NCI-H2171 treated with DMSO at 0.1 percent for 48 hours (cell line): ENCODE measurements at places on chromosomes 6 and 20.

- no peak for DNase-seq
These were observed 107.1 kb upstream of the TSHZ2 start for GRCh38 chr20:52864916-52865605.

GRCh38 chr20:60001108-60001507 is 42.9 kb downstream of the CDH26 start:
- DNase-seq = no peak

GRCh38 chr20:60086821-60087562 is 128.8 kb downstream of the CDH26 start:
- DNase-seq = no peak

DNA sequence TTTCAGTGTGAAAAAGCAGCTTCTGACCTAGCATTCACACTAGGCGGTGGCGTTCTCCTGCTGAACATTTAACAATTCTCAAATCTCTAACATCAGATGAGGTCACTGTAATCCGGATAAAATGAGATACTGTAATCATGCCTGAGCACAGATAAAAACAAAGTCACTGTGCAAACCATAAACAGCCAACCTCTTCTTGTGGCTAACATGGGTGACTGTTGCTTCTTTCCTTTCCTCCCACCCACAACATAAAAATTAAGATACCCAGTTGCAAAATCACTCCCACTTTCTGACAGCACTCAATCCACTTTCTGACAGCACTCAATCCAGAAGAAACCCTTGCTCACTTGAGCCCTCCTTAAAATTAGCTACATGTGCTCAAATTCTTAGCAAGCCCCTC is 11.5 kb upstream of the ALDH8A1 start:
- DNase-seq = no peak

DNA sequence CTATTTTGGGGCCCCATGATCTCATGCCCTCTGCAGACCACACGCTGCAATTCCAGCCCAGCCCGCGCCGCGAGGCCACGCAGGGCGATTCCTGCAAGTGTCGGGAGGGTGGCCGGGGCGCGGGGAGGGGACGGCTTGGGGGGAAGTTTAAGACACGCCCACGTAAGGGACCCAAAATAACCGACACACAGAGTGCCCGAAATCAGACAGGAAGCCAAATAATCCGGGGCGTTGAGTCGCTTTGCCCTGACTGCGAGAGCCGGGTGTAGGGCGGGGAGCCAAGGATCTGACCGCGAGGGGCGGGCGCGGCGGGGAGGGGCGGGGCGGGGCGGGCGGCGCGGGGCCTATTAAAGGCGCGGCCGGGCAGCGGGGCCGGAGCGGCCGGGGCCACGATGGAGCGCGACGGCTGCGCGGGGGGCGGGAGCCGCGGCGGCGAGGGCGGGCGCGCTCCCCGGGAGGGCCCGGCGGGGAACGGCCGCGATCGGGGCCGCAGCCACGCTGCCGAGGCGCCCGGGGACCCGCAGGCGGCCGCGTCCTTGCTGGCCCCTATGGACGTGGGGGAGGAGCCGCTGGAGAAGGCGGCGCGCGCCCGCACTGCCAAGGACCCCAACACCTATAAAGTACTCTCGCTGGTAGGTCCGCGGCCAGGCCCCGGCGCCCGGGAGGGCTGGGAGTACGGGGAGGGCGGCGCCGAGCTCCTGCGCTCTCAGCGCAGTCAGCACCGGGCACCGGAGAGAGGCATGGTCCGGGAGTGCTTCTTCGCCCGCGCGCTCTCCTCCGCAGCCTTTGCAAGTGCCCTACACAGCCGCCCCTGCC is at the start of gene ENPP1:
TSS of gene ENPP1 (plus strand) at position 377 of the 816 bp plus-strand sequence. CDS start at position 393, 16 bp downstream.
- peak; percentile 15 for DNase-seq

DNA sequence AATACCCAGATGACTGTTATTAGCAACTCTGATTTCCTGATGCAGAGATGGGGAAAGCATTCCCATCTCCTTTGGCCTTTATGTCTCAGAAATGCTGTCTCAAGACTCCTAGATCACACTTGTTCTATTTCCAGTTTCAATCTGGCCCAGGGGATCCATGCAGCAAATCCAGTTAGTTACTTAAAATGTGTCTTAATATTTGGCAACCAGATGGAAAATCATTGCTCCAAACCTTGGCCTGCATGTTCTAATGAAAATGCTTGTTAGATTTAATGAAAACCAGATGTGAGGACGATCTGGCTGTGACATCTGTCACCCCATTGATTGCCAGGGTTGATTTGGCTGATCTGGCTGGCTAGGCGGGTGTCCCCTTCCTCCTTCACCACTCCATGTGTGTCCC is 125.2 kb downstream of the TSHZ2 start:
- no peak for DNase-seq

DNA sequence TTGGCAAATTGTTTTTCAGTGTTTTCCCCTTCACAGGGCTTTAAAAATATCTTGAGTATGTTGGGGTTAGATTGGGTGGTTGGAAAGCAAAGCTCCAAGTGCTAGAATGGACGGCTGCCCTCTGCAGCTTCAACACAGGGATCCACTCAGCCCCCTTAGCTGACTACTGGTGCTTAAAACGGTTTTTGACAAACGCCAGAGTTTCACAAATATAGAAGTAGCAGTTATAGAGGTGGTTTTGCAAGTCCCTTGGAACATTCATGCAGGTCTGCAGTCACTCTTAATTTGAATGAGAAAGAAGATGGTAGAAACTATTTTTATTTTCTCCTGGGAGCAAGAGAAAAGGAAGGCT is 175.9 kb downstream of the ARID1B start:
- no peak for DNase-seq

DNA sequence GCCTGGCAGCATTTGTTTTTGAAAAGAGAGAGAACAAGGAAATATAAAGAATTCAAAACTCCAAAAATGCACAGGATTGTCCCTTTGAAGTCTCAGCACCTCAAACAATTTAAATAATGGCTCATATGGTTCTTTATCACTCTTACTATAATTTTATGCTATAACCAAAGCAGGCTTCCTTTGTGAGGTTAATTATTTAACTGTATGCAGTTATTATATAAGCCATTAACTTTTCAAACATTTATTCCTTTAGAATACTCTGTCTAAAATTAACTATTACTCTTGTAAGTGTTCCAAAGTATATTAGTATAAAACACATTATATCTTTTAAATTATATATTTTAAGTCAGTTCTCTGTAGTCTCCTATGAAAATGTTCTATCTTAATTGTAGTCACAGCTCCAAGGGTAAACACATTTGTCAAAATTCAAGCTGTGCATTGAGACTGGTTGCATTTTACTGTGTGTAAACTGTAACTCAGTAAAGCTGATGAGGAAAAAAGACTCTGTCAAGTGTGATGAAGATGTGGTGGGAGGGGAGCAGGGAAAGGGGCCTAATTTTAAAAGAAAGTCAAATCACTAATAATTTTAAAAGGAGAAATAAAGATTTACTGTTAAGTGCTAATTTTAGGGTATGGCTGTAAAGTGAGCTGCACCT is 20.0 kb upstream of the PLAGL1 start:
- no peak for DNase-seq

GRCh38 chr20:53865901-53866793 is 204.2 kb downstream of the BCAS1 start:
- DNase-seq = peak; percentile 64

- no peak for DNase-seq
These were observed 303.6 kb upstream of the FERMT1 start for GRCh38 chr20:6426287-6426891.

- DNase-seq = peak; percentile 21
These were observed at the start of gene RAMACL for GRCh38 chr6:166586424-166587156. TSS of gene RAMACL (minus strand) at chr6:166586678. CDS start at chr6:166586477, 201 bp downstream.

DNA sequence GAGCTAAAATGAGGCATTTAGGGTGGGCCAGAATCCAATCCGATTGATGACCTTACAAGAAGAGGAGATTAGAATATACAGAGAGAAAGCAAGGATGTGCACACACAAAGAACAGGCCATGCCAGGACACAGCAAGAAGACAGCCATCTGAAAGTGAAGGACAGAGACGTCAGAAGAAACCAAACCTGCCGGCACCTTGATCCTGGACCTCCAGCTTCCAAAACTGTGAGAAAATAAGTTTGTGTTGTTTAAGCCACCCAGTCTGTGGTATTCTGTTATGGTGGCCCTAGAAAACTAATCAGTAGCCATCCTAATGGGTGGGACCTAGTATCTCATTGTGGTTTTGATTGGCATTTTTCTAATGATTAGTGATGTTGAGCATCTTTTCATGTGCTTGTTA is 39.7 kb upstream of the ME1 start:
- DNase-seq = no peak

DNA sequence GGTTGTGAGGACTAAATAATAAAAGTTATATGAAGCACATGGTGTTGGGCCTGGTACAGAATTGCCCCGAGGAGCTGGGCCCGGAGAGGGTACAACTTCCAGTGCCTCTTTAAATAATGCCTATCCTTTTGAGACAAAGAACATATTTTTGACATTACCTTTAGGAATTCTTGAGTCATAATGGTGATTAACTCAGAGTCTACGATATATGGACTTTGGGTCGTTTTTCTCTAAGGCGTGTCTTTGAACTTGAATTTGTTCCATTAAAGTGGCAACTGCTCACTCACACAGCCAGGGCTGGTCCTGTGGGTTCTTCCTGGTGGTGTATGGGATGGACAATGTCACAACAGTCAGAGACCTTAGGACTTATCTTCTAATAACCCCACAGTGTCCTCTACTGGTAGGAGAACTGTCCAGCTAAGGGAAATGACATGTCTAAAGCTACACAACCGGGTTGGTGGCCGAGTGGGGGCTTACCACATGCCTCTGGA is 106.5 kb downstream of the CDC5L start:
- DNase-seq = no peak

DNA sequence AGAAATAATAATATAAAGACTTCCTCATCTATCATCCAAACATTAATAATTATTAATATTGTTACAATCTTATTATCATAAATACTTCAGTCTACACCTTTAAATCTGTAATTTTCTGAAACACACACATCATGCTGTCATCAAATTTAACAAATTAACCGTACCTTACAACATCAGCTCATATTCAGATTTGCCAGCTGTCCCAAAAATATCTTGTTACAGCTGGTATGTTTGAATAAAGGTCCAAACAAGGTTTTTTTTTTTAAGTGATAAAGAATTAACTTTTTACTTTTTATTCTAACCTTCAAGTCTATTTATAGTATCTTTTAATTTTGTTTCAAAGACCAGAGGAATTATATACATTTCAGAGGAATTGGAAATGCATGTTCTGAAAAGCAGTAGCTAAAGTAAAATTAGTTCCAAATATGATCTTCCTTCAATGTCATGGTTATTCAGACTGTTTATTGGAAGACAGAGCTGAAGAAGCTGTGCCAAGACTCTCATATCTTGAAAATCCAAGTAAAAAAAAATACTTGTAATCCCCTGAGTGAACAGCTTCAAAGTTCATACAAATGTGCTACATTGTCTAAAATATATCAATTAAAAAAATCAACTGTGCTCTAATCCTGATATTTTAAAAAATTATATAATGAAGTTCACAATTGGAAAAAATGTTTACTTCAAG is 161.7 kb upstream of the BMP5 start:
- DNase-seq = peak; percentile 79

GRCh38 chr6:69813508-69813907 is 16.7 kb upstream of the LMBRD1 start:
- DNase-seq = no peak

GRCh38 chr6:155452576-155452975 is 3.1 kb downstream of the NOX3 start:
- DNase-seq = no peak

- DNase-seq = no peak
These were observed 40.9 kb upstream of the FLRT3 start for GRCh38 chr20:14378326-14378725.

DNA sequence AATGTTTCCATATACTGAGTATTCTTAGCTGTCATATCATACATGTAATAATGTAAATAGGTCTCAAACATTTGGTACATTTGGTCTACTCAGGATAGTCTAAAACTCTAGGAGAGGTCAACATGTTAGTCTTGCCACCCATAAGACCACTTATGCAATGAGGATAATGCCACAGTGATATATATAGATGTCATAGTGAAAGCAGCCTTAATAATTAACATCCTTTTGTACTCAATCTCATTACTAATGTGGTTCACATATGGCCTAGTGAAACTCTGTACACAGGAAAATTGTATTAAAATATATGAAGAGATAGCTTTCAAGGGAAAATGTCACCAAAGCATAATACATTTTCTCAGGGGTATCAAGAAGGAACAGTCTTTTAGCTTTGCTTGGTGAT is 577.9 kb downstream of the TFAP2B start:
- no peak for DNase-seq

DNA sequence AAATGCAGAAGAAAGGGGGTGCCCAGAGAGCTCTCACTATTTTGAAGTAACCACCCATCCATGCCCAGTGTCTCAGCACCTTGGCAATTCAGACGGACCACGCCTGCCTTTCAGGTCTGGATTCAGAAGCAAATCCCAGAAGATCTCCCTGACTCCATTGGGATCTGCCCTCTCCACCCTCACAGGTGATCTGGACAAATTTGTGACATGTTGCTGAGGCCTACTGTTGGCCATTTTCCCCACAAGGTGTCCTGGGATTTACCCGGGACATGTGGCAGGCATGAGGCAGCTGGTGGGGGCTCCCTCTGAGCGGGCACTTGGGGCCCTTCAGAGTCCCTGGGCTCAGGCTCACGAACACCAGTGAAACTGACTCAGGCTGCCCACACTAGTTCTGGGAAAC is 51.9 kb upstream of the IYD start:
- peak; percentile 42 for DNase-seq

DNA sequence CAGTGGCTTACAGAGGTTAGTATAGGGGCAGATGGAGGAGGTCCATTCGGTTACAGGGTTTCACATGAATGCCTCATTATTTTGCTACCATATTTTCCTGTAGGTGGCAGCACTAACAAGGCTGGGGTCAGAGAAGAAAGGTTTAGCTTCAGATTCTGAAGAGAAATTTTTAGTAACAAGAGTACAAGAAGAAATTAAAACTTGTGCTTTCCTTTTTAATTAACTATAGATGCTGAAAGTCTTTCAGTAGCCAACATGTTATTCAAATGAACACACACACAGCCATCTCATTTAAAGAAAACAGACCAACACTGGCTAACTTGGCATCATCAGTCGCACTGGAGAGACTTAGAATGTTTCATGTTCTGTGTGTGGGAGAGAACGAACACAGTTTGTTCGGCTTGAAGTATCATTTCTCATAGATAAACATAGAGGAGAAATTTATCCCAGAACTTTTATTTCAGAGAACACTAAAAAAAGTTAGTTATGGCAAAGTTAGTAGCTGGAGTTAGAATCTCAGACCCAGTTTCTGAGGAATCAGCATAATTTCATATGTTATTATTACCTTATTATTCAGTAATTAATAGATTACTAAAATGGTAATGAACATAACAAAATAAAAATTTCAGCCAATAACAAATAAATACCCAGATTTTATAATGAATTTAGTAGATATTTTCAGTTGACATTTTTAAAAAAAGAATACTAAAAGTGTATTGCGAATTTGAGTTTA is 314.0 kb upstream of the RSPO3 start:
- peak; percentile 33 for DNase-seq

DNA sequence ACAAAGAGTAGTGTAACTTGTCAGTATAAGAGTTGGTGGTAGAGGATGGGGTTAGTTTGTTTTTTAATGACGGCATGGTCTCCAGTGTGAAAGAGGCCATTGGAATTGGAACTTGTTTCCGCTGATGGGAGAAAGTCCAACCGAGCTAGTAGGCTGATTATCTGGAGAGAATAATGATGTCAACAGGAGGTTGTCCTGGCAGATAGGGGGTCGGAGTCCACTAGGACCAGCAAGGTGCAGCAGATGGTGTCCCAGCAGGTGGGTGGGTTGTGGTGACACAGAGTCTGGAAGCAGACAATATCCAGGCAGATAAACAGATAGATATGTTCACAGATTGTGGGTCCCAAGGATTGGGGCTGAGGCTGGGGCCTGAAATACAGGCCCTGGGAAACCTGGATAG is 35.1 kb downstream of the PKIB start:
- peak; percentile 54 for DNase-seq

- DNase-seq = no peak
These were observed 36.8 kb downstream of the PMEPA1 start for GRCh38 chr20:57672953-57673575.
